ENCODE measurements at places on chromosomes 6 and 20. TPM values are rescaled to one million over a fixed set of nuclear protein-coding genes. Genes with fewer than 3 reads are reported as not detected.

Gene FNDC11
- 0.14 TPM for total RNA-seq

Gene ULBP1
- total RNA-seq, result 0.76 TPM

Gene EYS
- 0.06 TPM for total RNA-seq

Gene SAPCD1
- 3.7 TPM for total RNA-seq

Gene COX4I2
- total RNA-seq, result not detected

Gene ZNF334
- total RNA-seq, result not detected

Gene RBM39
- 216 TPM for total RNA-seq

Data from A549 treated with dexamethasone at 1 μM for 4 hours (cell line).